ENCODE measurements at places on chromosomes 6 and 20.

DNA sequence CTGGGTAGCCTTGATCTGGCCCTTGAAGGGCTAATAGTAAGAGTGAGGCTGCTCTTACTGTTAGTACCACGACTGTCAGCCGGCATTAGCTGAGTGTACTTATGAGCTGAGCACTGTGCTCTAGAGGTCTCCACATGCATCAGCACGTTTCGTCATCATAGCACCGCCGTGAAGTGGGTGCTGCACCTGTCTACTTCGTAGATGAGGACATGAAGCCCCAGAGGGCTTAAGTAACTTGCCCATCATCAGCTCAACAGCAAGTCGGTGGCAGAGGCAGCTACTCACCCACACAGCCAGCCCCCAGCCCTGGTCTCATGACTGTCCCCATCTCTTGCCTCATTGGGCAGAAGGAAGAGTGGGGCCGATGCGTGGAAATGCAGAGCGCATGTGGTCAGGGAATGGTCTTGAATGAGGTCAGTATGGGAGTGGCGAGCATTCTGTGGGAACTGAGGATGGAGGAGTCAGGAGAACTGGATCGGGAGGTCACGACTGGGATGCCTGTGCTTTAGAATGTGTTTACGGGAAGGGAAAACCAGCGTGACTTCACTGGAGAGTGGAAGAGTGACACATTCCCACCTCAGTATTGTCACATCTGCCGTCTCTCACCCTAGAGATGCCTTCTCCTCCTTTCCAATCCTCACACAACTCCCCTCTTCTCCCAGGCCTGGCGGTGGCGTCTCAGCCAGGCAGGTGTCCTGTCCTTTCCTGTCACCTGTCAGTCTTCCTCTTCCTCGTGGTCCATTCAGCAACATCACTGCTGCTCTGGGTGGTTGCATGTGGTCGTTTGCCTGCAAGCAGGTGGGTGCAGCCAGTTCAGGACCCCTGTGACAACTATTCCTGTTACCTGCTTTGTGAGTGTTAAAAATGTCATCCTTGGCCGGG is 6.0 kb downstream of the SYTL3 start:
- no peak for DNase-seq

DNA sequence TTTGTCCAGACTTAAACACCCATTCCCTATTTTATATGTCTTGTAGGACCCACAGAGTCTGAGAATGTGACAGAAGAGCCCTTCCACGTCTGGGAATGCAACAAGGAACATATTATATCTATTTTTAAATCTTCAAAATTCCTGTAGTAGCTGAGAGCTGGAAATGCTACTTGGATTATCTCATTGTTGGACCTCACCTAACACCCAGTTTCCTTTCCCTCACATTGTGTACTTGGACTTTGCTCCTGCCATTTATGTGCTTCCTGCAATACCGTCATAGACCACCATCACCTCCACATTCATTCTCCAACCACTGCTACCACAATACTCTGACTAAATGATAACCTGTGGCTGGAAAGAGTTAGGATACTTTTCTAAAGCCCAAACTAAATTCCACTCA is 335.4 kb downstream of the COL12A1 start:
- DNase-seq: no peak

- DNase-seq: no peak
These were observed 292.5 kb upstream of the CNR1 start for GRCh38 chr6:88458662-88459061.

GRCh38 chr6:11785774-11786579 is 7.4 kb upstream of the ADTRP start:
- DNase-seq: no peak

- no peak for DNase-seq
These were observed 20.2 kb upstream of the FHL5 start for GRCh38 chr6:96542702-96543101.

DNA sequence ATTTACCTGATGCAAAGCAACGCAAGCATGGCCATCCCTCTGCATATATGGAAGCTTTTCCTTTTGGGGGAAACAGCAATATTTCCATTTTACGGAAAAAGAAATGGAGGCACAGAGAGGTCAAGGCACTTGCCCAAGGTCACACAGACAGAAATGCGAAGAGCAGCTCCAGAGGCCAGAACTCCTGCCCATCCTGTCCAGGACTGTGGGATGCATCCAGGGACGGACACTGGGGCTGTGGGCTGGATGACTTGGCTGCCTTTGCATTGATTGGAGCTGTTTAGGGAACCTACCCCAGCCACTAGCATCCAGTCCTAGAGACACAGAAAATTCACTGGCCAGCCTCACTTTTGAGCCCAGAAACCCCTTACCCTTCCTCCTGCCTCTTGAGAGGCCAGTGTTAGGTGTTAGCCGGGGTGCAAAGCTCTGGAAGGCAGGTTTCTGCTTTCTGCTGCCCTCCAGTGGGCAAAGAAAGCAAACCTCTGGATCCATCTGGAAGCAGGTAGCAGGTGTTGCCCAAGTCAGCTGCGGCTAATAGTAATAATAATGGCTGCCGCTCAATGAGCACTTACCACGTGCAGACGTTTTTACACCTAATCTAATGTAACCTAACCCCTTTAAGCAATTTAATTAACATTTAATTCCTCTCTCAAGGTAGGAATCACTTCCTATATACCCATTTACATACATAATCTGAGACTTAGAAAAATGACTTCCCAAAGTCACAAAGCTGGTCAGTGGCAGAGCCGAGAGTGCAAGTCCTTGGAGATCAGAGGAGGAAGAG is 31.7 kb upstream of the CCN5 start:
- DNase-seq: peak; percentile 79

DNA sequence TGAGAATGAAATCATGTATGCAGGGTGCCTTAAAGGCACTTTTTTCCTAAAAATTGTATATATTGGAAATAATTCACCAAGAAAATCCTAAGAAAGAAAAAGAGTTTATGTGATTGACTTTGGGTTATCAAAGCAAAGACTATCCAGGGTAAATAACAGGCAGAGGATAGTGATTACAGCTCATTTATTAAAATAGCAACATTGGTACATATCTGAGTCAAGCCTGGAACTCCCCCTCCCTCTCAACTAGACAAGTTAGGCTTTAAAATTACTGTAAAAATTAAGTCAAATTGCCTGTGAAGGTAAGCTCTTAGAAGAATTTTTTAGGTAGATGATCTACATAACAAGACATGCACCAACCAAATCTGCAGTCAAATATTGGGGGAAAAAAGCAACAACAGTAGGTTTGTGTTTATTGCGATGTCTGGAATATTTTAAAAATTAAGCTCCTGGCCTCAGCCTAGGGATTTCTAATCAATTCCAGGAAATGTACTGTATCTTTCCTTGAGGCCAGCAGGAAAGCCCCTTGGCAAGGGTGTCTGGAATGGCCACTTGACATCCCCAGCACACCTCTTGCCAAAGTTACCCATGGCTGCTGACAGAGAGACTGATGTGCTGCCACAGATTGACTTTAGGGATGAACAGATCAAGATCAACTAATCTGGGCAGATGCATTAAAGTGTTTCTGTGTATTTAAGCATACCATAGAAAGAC is 31.2 kb upstream of the HBS1L start:
- no peak for DNase-seq

- DNase-seq: no peak
These were observed 32.8 kb downstream of the KCNK17 start for GRCh38 chr6:39281312-39281980.

GRCh38 chr6:29827579-29828470 is at the start of gene HLA-G:
Gene HLA-G, plus strand, starts transcription at chr6:29827825. Its CDS starts 20 bp downstream, at chr6:29827845.
- DNase-seq: no peak

GRCh38 chr20:63103402-63104311 is 96.9 kb upstream of the BHLHE23 start:
- DNase-seq: no peak

DNA sequence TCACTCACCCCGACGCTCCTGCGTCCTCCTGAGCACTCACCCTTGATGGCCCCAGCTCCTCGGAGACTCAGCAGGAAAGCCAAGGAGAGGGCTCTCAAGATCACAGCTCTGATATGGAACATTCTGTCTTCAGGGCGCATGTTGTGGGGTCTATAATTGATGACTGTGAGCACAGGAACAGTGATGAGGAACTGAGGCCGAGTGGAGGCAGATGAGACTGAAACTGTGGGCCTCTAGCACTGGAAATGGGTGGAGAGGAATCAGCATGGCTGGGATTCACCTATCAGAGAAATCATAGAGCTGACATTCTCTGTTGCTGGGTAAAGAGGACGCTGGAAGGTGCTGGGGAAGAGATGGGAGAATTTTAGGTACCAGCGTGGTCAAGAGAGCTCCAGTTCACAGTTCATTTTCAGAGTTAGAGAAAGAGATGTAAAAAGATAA is at the start of gene HLA-DPA1:
HLA-DPA1 (minus strand) TSS at position 219 of the 441 bp plus-strand sequence.
- DNase-seq: no peak

GRCh38 chr20:6993011-6993410 is 225.5 kb downstream of the BMP2 start:
- no peak for DNase-seq

DNA sequence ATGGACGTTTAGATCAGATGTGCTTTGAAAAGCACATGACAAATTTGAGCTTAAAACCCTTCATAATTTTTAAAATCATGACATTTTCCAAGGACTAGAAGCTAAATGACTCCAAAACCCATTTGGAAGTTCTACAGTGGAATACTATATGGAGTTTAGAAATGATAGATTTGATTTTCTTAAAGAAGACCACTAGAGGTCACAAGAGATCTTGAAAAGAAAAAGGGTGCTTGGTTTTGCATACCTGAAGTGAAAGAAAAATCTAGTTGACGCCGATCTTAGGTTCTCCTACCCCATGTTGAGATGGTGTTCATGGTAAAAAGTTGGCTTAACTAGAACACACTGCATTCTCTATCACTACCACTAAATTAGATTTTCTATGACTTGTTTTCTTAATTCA is 31.5 kb downstream of the CFAP61 start:
- peak; percentile 51 for DNase-seq

GRCh38 chr20:6492271-6493055 is 275.0 kb upstream of the BMP2 start:
- DNase-seq: peak; percentile 96

DNA sequence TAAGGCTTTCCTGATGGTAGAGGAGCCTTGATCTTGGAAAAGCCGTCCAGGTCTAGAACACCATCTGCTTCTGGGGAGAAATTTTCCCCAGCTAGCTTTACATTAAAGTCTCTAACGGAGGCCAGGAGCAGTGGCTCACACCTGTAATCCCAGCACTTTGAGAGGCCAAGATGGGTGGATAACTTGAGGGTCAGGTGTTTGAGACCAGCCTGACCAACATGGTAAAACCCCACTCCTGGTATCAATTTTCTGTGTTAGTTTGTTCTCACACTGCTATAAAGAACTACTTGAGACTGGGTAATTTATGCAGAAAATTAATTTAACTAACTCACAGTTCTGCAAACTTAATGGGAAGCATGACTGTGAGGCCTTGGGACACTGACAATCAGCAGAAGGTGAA is 37.8 kb downstream of the FAM209B start:
- no peak for DNase-seq

DNA sequence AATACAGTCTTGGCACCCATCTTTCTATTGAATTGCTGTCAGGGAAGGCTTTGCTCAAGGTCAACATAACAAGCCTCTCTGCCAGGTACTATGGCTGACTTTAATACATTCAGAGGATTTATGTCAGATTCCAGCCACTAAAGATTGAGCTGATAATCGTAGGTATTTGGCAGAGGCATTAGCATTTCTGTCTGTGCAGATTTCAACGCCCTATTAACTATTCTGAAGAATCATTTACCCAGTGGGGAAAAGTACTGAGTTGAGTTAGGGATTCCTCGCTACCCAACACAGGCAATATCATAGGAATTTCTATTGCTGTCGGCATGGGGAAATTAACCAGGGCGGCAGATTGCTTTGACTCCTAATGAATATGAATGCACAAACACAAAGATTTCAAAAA is 233.7 kb upstream of the SPTLC3 start:
- no peak for DNase-seq

GRCh38 chr20:30489614-30490003 is 767.9 kb upstream of the DEFB115 start:
- DNase-seq: no peak

DNA sequence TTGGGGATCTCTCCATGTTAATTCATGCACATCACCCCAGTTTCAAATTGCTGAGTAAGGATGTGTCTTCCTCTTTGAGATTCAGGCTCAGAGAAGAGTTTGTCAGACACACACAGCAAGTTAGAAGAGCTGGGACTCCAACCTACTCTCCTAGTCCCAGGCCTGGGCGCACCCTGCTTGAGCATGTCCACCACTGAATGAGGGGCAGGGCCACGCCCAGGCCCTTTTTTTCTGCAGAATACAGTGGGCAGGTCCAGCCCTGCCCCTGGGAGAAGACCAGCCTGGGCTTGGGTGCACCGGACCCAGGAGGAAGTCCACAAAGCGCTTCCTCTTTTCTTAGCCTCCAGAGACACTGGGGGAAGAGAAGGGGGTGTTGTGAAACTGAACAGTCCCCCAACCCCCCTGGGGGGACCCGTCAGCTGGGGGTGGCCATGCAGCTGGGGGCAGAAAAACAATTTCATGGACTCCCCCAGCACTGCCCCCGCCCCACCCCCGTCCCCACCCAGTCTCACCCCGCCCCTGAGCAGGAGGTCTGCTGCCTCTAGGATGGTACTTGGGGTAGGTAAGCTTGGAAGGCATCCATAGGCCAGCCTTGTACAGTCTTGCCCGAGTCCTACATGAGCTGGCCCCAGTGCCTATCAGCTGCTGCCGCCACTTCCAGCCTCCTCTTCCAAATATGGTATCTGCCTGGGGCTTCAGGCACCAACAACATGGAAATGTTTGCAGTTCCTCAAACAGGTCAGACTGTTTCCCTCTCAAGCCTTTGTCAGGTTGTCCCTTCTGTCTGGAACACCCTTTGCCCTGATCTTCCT is 11.7 kb upstream of the HCK start:
- no peak for DNase-seq

GRCh38 chr6:89404512-89404911 is 7.6 kb downstream of the RRAGD start:
- DNase-seq: no peak

DNA sequence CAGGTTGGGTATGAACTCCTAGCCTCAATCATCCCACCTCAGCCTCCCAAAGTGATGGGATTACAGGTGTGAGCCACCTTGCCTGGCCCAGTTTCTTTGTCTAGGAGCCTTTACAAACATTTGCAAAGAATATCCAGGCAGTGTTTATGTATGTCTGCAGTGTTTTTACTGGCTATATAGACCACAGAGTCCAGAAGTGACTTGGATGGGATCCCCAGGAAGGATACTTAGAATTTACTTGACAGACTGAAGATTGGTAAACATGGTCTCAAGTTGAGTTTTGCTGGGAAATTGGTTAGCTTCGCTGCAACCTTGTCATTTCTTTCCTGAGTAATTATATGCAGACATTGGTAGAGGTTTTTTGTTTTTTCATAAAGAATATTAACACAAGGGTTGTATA is 23.8 kb downstream of the JARID2 start:
- no peak for DNase-seq

- DNase-seq: no peak
These were observed 341.6 kb downstream of the PRKN start for GRCh38 chr6:162385980-162386379.

DNA sequence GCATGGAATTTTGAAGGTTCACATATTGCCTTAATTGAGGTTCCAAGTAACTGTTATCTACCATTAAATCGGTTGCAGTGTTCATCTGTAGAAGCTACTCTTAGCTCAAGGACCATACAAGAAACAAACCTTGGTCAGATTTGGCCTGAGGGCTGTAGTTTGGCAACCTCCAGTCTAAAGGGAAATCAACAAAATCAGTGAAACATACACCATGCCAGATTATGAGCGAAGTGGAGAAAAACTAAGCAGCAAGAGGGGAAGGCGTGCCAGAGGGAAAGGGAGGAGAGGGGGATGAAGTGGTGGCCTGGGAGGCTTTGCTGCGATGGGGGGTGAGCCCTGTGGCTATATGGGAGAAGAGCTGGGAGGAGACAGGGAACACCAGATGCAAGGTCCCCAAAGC is 8.8 kb upstream of the SNAI1 start:
- no peak for DNase-seq

- no peak for DNase-seq
These were observed 30.7 kb downstream of the CARMIL1 start for GRCh38 chr6:25309886-25310285.

Measured in COLO829 (cell line).